ENCODE measurements at places on chromosomes 13 and 19.

DNA sequence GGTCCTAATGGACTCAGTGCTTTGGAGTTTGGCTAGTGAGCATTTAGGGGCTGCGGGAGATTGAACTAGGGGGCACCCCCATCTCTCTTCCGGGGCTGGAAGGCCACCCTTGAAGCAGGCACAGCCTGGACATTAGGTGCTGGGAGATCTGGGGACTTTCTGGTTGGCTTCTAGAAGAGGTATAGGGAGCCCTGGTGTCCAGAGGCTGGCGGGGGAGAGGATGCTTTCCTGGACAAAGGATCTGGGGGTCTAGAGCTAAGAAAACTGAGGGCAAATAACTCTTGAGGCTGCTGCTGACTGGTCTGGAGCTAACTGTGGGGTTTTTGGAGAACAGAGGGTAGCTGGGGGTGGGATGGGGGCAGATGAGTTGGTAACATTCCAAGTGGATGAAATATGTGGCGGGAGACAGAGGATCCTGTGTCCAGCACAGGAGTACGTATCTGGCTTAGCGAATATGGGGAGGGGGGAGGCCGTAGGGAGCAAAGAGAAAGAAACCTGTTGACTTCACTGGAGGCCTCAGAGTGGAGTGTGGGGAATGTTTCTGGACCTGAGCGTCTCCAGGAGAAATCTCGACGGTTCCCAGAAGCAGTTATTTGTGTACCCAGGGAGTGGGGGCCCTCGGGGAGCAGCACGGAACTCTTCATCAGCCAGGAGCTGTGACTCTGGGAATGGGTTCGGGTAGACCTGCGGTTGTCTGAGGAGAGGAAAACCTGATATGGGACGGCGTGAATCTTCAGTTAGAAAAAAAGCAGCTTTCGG is 1.4 kb downstream of the HNRNPUL1 start:
- DNase-seq = peak; percentile 1

DNA sequence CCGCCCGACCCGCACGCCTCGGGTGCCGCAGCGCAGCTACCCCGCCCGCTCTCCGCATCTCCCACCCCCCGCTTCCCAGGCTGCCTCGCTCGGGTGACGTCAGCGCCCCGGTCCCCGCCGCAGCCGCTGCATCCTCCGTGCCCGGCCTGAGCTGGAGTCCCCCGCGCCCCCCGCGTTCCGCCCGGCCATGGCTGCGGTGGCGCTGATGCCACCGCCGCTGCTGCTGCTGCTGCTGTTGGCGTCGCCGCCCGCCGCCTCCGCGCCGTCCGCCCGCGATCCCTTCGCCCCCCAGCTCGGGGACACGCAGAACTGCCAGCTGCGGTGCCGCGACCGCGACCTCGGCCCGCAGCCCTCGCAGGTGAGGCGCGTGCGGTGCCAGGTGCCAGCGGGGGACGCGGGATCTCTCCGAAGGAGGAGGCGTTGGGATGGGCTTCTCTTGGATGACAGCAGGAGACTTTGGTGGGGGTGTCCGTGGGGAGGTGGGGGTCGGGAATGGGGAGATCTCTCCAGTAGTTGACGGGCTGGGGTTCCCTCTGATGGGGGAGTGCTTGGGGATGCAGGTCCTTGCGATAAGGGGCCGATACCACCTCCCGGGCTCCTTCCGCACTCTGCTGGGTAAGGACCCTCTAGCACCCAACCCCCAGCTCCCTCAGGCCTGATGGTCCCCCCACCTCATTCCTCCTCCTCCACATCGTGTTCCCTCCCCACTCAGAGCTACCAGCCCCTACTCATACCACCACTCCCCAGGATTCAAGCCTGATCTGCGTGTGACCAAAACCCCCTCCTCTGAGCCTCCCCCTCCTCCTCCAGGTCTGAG is at the start of gene TMEM59L:
Gene TMEM59L (plus strand): TSS at position 99 of the 817 bp plus-strand sequence. CDS start 89 bp downstream, at position 188.
- DNase-seq = peak; percentile 27

GRCh38 chr19:11355160-11356073 is at the start of gene PLPPR2:
PLPPR2 (plus strand) TSS chr19:11355432; CDS start chr19:11357674, 2,242 bp downstream.
- DNase-seq = peak; percentile 77

DNA sequence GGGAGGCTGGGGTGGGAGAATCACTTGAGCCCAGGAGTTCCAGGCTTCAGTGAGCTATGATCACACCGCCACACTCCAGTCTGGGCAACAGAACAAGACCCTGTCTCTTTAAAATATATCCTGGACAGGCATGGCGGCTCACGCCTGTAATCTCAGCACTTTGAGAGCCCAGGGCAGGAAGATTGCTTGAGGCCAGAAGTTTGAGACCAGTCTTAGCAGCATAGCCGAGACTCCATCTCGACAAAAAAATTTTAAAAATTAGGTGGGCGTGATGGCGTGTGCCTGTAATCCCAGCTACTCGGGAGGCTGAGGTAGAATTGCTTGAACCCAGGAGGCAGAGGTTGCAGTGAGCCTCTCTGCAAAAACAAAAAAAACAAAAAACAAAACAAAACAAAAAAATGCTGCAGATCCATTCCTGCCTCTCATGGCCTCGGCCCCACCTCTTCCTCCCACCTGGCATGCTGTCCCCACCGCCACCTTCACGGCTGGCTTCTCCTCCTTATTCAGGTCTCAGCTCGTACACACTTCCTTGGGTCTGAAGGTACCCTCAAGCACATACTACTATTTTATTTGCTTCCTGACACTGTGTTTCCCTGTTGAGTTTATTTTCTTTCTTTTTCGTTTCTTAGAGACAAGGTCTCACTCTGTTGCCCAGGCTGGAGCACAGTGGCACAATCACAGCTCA is 5.3 kb downstream of the RFX1 start:
- no peak for DNase-seq

GRCh38 chr13:36069881-36070366 is 61.3 kb downstream of the DCLK1 start:
- no peak for DNase-seq

DNA sequence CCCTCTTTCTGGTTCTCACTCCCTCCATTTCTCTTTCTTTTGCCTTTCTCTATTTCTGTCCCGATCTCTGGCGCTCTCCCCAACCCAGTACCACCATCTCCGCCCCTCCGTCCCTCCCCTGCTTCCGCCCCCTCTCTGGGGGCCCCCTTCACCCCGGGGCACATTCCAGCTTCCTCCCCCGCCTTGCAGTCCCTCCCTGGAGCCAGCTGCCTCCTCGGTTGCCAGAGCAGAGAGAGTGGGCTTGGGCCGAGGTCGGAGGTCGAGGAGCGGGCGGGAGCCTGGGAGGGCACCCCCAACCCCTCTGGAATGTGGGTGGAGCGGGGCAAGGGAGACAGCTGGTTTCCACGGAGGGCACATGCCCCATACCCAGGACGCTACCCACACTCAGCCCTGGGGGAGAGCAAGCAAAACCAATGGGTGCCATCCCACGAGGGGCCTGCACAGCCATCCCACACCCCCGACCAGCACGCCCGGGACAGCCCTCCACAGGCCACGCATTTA is 6.5 kb upstream of the CIRBP start:
- no peak for DNase-seq

DNA sequence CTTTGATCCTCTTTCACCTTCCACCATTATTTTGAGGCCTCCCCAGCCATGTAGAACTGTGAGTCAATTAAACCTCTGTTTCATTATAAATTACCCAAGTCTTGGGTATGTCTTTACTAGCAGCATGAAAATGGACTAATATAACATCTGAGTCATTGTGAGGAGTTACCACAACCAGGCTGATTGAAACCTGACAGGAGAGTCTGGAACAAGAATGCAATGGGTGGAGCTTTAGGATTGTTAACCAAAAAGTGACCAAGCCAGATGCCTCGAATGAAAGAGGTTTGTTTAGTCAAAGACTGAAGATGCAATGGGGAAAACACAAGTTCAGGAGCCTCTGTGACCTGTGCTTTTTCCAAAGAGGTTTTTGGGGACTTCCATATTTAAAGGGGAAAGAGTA is 659.0 kb downstream of the SLITRK6 start:
- DNase-seq = no peak

DNA sequence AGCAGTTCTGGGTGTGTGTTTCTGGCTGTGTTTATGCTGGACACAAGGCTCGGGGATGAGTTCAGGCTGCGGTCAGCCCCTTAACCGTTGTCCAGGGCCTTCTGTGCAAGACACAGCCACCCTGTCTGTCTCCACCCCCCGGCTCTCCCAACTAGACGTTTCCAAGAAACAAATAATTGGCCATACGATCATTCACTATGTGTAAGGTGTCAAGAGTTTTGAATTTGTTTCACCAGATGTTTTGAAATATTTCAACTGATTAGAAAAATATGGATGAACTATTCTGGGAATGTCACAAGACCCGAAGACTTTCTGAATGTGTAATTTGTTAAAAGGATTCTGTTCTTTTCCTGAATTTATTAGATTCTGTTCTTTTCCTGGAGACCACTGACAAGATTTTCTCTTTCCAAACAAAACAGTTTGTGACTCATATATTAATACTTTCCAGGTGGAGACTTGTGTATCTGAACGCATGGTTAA is 318.2 kb downstream of the MYO16 start:
- no peak for DNase-seq

GRCh38 chr13:87324558-87324957 is 346.6 kb upstream of the SLITRK5 start:
- no peak for DNase-seq
